ENCODE measurements at places on chromosomes 5 and 9.

DNA sequence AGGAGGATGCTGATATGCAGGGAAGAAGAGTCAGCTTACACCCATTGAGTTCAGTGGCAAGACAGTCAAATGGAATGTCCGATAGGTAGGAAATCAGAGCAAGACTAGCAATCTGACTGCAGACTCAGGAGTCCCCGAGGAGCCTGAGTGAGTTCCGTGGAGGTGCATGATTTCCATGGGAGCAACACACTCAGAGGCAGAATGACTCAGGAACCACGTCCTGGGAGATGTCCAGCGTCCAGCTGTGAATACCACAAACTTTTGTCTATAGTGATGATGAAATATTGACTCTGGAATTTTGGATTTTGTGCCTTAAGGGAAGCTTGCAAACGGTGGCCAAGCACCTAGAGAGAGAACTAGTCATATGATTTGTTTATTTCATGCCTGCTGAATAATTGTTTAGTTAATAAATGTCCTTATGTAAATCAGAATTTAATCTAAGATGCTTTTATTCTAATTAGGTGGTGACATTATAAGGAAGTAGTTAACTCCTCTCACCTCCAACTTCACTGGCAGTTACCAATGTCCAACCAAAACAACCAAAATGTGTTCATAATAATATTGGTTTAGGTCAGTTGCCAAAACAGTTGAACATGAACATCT is 100.4 kb downstream of the PDE4D start:
- DNase-seq = peak; percentile 99

DNA sequence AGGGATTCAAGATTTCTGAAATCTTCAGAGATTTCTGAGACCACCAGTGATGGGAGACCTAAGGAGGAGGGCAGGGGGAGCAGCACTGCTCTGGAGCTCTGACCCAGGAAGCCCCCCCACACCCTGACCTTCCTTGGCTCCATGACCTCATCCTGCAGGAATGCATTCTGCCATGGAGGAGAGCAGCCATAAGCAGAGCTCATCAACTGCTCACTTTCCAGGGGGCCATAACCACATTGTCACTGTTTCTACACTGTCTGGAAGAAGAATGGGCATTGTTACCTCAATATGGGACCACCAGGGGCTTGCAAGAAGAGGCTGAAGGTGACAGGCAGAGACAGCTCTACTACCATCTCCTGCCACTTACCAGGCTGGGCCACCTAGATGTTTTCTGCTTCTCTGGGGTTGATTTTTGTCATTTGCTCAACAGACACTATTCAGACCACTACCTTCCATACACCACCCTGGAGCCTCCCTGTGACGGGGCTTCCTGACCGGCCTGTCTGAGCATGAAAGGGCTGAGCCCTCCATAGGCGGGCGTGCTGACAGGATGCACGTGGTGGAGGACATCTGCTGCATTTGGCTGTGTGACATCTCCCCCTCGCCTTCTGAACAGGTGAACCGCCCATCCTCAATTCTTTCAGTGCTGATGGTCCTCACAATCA is 2.3 kb upstream of the TSC1 start:
- DNase-seq = no peak

DNA sequence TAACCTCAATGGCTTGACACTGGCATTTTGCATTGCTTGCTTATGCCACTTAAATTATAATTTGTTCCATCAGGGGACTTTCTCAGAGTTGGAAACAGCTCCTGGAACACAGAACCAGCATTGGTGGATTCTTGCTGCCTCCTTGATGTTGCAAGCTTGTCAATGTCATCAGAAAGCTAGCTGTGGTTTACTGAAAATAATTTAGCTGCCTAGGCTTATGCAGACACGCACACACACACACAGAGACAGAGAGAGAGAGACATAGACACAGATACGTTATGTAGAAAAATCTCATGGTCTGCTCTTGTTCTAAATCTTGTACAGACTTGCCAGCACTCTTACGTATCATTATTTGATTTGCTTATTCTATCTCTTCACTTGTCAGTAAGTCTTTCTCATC is 78.0 kb downstream of the HMHB1 start:
- DNase-seq = no peak

GRCh38 chr9:98517761-98518160 is 191.0 kb downstream of the GABBR2 start:
- DNase-seq = no peak
